ENCODE measurements at places on chromosomes 16 and 17.
A peak's percentile ranks its signal among the peaks of the same experiment; 100 is the strongest.

DNA sequence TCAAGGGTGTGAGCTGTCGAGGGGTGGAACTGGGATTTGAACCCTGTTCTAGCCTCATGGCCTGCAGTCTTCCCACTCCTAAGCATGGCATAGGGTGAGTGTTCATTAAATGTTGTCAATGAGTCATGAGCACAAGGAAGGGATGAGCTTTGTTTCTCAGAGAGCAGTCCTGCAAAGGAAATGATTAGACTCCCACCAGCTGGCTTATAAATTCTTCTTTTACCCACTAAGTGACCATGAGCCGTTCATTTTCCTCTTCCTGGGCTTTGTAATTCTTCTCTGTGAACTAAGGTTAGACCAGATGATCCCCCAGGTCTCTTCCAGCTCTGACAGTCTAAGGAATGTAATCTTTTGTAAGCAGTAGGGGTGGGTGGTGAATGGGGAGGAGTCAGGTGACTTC lies 47.9 kb upstream of the HNF1B start:
- no peak for DNase-seq
- H3K4me1 ChIP-seq = no peaks in the 10 kb centered on the region
- H3K4me3 ChIP-seq = no peak overlapping the region
- no peaks in the 10 kb centered on the region for H3K27me3 ChIP-seq

- H3K4me1 ChIP-seq = no peaks in the 10 kb centered on the region
- no peak overlapping the region for H3K27ac ChIP-seq
- no peak for DNase-seq
- no peaks in the 10 kb centered on the region for H3K27me3 ChIP-seq
- H3K4me3 ChIP-seq = no peak overlapping the region
Observed at GRCh38 chr17:19678581-19679453, 30.3 kb downstream of the ALDH3A2 start.

GRCh38 chr16:85123891-85124635 lies 11.8 kb upstream of the CIBAR2 start:
- H3K4me3 ChIP-seq = no peak overlapping the region
- H3K27ac ChIP-seq = peak overlapping the region; percentile 76
- peaks cover 39% of the 10 kb centered on the region for H3K4me1 ChIP-seq
- no peaks in the 10 kb centered on the region for H3K27me3 ChIP-seq
- H3K36me3 ChIP-seq = no peaks in the 10 kb centered on the region

GRCh38 chr16:14486520-14487303 lies 143.3 kb downstream of the PARN start:
- peak overlapping the region; percentile 57 for H3K27ac ChIP-seq
- no peak for DNase-seq
- H3K4me1 ChIP-seq = peaks cover 26% of the 10 kb centered on the region
- H3K36me3 ChIP-seq = no peaks in the 10 kb centered on the region
- peak overlapping the region; percentile 10 for H3K4me3 ChIP-seq

GRCh38 chr17:82194765-82195164 lies 17.9 kb downstream of the CCDC57 start:
- no peak overlapping the region for H3K4me3 ChIP-seq
- DNase-seq = no peak
- no peaks in the 10 kb centered on the region for H3K36me3 ChIP-seq

- no peak overlapping the region for H3K4me3 ChIP-seq
- no peaks in the 10 kb centered on the region for H3K27me3 ChIP-seq
- no peak overlapping the region for H3K27ac ChIP-seq
- H3K36me3 ChIP-seq = no peaks in the 10 kb centered on the region
Observed at GRCh38 chr16:85809645-85810044, 10.2 kb downstream of the COX4I1 start.

DNA sequence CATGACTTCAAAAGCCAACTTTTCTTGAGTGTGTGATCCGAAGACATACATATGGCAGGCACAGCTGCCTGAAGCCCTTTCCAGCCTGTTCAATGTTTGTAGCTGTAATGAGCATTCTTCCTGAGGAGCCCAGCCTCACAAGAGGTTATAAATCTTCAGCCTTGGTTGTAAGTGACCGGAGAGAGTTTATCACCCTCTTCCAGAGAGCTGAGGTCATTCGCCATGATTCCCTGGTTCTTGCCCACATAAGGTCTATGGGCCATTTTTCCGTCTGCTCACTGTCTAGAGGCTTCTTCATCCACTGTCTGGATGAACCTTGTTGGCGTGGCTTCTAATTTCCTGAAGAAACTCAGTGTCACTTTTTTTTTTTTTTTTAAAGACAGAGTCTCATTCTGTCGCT lies 9.7 kb upstream of the CSF3 start:
- DNase-seq = no peak
- no peak overlapping the region for H3K4me3 ChIP-seq
- H3K36me3 ChIP-seq = no peaks in the 10 kb centered on the region
- no peaks in the 10 kb centered on the region for H3K4me1 ChIP-seq
- no peaks in the 10 kb centered on the region for H3K27me3 ChIP-seq
- H3K27ac ChIP-seq = no peak overlapping the region

DNA sequence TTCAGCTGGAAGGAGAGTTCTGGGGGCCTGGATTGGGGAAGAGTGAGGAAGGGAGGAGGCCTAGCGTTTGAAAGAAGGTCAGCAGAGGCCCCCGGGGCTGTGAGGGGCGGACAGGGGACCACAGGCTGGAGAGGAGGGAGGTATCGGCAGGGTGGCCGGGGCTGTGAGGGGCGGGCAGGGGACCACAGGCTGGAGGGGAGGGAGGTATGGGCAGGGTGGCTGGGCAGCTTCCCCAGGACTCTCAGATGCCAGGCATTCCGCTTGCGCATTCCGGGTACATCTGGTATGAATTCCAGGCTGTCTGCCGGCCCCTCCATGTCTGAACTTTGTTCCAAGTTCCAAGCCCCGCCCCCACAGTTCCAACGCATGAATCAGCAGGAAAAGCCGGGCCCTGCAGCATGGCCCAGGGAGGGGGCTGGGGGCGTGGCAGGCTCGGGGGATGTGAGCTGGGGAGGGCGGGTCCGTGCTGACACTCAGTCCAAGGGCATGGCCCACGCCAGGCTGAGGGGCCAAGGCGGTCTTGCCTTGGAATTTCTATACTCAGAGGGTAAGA lies 4.3 kb upstream of the TLCD2 start:
- peaks cover 5% of the 10 kb centered on the region for H3K36me3 ChIP-seq
- H3K27ac ChIP-seq = peak overlapping the region; percentile 100
- peak; percentile 96 for DNase-seq
- peaks cover 50% of the 10 kb centered on the region for H3K4me1 ChIP-seq
- no peaks in the 10 kb centered on the region for H3K27me3 ChIP-seq

- H3K27me3 ChIP-seq = no peaks in the 10 kb centered on the region
- H3K4me1 ChIP-seq = peaks cover 16% of the 10 kb centered on the region
- H3K27ac ChIP-seq = peak overlapping the region; percentile 59
Observed at GRCh38 chr16:87538160-87538559, 45.3 kb upstream of the ZCCHC14 start.

DNA sequence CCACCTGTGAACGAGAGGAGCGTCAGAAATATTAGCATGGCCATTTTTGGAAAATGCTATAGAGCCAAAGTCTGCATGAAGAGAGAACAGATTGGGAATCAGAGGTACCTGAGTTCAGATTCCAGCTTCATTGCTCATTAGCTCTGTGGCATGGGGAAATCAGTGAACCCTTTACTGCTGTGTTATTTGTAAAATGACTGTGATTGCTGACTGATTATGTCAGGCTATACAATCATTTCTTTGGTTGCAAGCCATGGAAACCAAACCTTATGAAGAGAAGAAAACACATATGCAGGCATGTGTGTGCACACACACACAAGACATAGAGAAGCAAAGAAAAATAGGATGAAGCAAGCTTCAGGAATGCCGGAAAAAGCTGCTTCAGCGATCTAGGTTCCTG lies 101.4 kb upstream of the HSBP1 start:
- H3K4me1 ChIP-seq = no peaks in the 10 kb centered on the region
- H3K36me3 ChIP-seq = no peaks in the 10 kb centered on the region
- no peaks in the 10 kb centered on the region for H3K27me3 ChIP-seq
- DNase-seq = no peak
- H3K4me3 ChIP-seq = no peak overlapping the region
- no peak overlapping the region for H3K27ac ChIP-seq

- H3K4me3 ChIP-seq = no peak overlapping the region
- H3K27me3 ChIP-seq = no peaks in the 10 kb centered on the region
- peaks cover 18% of the 10 kb centered on the region for H3K4me1 ChIP-seq
- no peak overlapping the region for H3K27ac ChIP-seq
Observed at GRCh38 chr17:81123052-81124048, 42.0 kb upstream of the PVALEF start.

- no peaks in the 10 kb centered on the region for H3K36me3 ChIP-seq
- DNase-seq = no peak
- no peak overlapping the region for H3K27ac ChIP-seq
- no peak overlapping the region for H3K4me3 ChIP-seq
- H3K4me1 ChIP-seq = peaks cover 8% of the 10 kb centered on the region
- no peaks in the 10 kb centered on the region for H3K27me3 ChIP-seq
Observed at GRCh38 chr17:542943-543342, 171.7 kb downstream of the VPS53 start.

GRCh38 chr17:80797741-80798594 lies 193.7 kb upstream of the CHMP6 start:
- no peaks in the 10 kb centered on the region for H3K27me3 ChIP-seq
- H3K4me3 ChIP-seq = no peak overlapping the region
- H3K4me1 ChIP-seq = peaks cover 10% of the 10 kb centered on the region
- H3K36me3 ChIP-seq = no peaks in the 10 kb centered on the region
